PC-3 (cell line): ENCODE measurements at places on chromosomes 4 and X. TPM values are rescaled to one million over a fixed set of nuclear protein-coding genes. Genes with fewer than 3 reads are reported as not detected.

DNA sequence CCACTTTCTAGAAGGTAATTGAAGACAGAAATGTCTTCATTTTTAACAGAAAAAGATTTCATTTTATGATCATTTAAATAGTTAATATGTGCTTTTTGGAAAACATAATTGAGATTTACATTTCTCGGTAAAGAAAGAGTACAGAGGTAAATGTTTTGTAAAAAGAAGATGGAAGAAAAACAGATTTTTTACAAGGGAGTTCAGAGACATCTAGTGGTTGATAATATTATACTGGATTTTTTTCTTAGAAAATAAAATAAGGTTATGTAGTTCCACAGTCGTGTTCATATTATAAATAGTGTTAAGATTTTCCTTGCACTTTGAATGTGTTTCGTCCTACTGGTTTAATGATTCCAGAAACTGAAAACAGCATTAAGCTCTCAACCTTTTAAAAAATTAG is 60.6 kb downstream of the SMARCA1 start:
- H3K36me3 ChIP-seq = peaks cover 6% of the 10 kb centered on the region; the same call in 1 of the 2 replicates
- H3K4me1 ChIP-seq = no peaks in the 10 kb centered on the region
- no peak overlapping the region for H3K4me3 ChIP-seq
- no peaks in the 10 kb centered on the region for H3K27me3 ChIP-seq
- no peak overlapping the region for H3K27ac ChIP-seq

- no peak overlapping the region for H3K4me3 ChIP-seq
- no peaks in the 10 kb centered on the region for H3K27me3 ChIP-seq
- no peak for DNase-seq
- H3K27ac ChIP-seq = peak overlapping the region; percentile 100; the same call in 1 of the 2 replicates
- H3K4me1 ChIP-seq = peaks cover 39% of the 10 kb centered on the region
Measured at GRCh38 chr4:98586962-98587354, 71.5 kb downstream of the TSPAN5 start.

DNA sequence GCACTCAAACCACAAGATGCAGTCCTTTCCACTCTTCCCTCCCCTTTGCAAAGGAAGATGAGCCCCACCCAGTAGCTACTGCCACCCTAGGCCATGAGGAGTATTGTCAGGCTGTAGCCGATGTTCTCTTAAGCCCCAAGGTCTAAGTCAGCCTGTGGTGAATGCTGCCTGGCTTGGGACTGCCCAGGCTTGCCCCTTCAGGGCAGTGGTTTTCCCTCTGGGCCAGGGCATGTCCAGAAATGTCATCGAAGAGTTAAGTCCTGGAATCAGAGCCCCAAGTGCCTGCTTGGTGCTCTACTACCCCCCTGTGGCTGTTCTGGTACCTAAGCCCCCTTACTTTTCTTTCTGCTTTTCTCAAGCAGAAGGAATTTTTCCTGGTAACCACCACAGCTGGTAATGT is 11.8 kb upstream of the PGK1 start:
- no peaks in the 10 kb centered on the region for H3K36me3 ChIP-seq
- peak; percentile 57 for DNase-seq
- H3K27me3 ChIP-seq = no peaks in the 10 kb centered on the region
- H3K4me1 ChIP-seq = peaks cover 4% of the 10 kb centered on the region; the same call in 1 of the 2 replicates
- no peak overlapping the region for H3K4me3 ChIP-seq

DNA sequence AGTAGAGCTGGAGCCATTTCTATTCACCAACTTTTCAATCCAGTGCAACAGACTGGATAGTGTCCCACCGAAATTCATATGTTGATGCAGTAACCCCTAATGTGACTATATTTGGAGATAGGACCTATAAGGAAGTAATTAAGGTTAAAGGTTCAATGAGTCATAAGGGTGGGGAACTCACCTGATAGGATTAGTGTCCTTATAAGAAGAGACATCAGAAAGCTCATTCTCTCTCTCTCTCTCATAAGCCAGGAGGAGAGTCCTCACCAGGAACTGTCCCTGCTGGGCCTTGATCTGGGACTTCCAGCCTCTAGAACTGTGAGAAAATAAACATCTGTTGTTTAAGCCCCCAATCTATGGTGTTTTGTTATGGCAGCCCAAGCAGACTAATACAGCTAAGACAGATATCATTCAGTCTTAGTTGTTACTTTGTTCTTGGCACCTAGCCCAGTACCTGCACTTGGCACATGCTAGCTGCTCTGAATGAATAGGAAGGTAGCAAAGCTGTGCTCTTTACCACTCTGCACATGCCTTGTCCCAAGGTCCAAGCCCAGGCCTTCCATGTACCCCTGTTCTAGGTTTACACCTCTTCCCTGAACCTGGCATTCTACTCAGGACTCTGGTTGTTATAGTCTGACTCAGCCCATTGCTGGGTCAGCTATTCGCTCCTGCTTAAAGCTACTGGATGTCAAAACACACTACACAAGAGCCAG is 19.2 kb upstream of the BRS3 start:
- no peak overlapping the region for H3K4me3 ChIP-seq
- H3K4me1 ChIP-seq = no peaks in the 10 kb centered on the region
- H3K36me3 ChIP-seq = no peaks in the 10 kb centered on the region

The SPATA4 gene
- total RNA-seq = 0.15 TPM in 1 of 2 replicates, not detected in the other

The SPARCL1 gene
- total RNA-seq = not detected in 2 replicates

The ARSJ gene
- total RNA-seq = 16.4 and 19.1 TPM in 2 replicates
